ENCODE measurements at places on chromosomes 2 and 18.

DNA sequence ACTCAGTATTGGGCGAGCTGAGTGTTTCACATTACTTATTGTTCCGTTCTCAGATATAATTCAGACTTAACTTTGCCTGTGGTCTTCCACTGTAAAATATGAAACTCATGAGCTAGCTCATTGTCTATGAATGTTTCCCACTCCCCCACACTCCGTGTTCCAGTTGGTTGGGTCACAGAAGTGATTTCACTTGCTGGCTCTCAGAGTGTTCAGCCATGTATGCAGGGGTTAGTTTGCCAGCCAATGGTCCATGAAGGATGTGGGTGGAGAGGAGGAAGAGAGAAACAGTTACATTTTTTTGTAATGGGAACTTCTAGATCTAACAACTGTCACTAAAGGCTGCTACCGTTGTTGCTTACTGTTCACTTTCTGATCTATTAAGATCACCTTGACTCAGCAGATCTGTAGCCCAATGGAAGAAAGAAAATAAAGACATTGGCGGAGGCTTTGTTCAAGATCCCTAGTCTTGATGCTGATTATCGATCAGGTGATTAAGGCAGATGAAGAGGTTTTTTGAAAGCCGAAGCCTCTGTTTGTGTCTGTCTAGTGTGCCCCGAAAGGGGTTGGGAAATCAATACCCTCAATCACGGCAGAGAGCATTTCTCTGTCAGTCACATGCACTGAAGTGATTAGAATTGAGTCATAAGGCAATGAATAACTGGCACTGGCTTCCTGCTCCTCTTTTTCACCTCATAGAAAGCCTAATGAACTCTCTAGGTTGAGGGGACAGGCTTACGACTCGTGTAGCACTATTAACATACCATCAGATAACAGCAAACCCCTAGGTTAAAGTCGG lies 279.7 kb upstream of the FIGN start:
- DNase-seq, result no peak

DNA sequence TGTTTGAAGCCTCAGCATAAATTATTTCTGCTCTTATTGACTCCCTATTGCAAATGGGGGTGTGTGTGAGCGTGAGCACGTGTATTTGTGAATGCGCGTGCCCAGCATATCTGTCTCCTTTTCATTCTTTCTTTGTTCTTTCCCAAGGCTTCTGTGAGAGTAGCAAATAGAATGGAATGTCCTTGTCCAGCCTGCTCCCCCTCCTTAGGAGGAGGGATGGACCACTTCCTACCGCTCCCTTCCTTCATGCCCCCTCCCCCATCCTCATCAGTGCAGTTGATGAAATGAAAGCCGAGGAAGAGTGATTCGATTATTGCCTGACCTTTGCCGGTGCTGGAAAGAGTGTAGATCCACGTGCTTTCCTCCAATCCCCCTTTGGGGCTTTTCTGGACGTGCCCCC lies 102.0 kb downstream of the CPO start:
- DNase-seq, result no peak

DNA sequence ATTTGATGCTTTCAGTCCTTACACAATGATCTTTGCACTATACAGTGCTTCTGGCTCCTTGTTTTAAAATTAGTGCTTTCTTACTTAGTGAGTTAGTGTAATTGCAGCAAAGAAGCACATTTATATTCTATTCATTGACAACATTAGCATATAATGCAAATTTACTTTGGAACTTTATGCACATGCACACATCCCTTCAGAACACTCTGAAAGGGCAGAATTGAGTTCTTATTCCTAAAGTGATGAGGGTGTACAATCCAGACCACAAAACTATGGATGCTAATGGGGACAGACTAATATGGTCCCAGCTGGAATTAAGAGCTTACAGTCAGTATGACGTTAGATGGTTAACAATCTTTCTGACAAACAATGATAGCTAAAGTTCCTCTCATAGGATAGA lies 127.1 kb downstream of the RBMS1 start:
- DNase-seq, result no peak

DNA sequence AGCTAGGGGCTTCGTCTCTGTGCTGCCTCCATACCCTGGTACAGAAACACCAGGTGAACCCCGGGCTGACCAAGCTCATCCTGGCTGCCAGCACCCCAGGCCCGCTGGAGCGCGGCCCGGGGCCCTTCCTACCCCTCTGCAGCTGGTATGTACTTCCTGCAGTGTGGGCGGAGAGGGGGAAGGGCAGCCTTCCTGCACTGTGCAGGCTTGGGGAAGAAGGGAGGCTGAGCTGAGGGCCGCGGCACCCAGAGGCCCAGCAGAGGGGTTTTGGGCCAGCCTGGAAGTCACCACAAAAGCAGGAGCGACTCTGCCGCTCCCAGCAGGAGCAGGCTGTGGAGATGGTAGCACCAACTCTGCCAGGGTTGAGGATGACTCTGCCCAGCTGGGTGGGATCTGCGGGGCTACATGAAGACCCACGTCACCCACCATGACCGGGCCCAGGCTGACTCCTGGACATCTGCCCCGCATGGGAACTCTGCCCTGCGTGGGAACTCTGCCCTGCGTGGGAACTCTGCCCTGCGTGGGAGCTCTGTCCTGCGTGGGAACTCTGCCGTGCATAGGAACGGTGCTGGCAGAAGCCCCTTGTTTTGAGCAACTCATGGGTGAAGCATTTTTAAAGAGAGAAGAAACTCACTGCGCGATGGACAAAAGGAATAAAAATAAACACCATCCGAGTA lies 273.3 kb downstream of the NDUFA10 start:
- DNase-seq, result no peak

GRCh38 chr2:79041032-79041448 lies 15.5 kb downstream of the REG3G start:
- DNase-seq, result no peak

GRCh38 chr2:234425639-234426603 lies 71.0 kb downstream of the ARL4C start:
- no peak for DNase-seq

DNA sequence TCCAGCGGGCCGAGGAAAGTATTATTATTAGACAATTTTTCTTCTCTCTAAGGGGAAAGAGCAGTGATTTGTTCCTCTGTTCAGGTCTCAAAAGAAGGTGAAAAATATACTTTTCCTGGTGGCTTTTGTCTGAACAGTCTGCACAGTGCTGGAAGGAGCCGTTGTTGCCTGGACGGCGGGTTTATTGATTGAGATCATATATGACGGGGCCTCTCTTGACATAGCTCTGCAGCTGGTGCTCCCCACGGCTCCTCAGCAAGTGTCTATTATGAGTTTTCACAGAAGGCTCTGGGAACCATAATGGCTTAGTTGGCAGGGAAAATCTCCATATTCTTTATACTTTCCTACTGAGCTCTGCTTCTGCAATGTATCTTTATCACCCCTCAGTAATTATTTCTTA lies 42.9 kb downstream of the FSHR start:
- DNase-seq, result no peak

DNA sequence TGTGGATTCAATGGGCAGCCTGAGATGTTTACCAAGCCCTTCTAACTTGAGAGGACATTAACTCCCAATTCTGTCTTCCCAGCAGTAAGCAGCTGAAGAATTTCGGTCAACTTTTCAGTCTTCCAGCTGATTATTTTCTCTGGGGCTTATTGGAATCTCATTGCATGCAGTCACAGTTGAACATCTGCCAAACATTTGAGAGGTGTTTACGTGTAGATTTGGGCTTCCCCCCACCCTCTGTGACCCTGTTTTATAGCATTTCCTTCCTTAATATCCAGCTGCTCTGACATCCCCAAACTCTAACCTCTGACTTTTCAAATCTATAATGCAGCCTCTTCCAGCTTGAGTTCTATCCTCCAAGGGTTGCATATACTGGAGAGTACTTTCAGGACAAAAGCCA lies 16.5 kb upstream of the VIT start:
- DNase-seq, result no peak

GRCh38 chr2:216690853-216691741 lies 4.3 kb downstream of the IGFBP5 start:
- DNase-seq, result no peak

DNA sequence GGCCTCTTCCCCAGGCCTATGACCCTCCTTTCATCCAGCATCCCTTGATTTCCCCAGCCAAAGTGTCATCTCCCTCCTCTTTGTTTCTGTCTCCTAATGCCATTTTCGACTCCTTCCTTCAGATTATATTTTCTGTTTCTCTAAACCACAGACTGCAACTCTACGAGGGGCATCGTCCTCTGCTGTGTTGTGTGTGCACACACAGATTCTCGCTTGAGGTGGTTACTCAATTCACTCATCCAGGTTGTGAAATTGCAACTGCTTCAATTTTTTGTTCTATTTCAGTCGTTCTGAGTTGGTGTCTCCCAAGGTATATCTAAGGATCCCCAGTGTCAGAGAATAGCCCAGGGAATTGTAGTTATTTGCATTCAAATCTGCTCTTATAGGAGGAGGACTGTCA lies 113.5 kb upstream of the NDUFV2 start:
- no peak for DNase-seq

DNA sequence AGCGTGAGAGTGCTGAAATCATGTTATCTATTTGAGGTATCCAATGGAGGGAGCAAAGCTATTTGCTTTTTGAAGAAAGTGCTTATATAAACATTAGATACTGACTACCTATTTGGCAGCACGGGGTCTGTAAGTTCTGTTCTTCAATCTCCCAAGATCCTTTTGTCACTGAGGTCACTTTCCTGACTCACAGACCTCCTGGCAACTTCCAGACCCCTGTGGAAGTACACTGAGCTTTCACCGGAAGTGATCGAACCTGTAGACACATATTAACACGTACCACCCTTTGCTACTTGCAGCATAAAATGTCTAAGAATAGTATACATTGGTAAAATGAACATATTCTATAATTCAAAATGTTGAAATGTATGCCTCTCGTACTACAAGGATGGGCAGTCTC lies 452.6 kb upstream of the ST6GAL2 start:
- DNase-seq, result no peak

DNA sequence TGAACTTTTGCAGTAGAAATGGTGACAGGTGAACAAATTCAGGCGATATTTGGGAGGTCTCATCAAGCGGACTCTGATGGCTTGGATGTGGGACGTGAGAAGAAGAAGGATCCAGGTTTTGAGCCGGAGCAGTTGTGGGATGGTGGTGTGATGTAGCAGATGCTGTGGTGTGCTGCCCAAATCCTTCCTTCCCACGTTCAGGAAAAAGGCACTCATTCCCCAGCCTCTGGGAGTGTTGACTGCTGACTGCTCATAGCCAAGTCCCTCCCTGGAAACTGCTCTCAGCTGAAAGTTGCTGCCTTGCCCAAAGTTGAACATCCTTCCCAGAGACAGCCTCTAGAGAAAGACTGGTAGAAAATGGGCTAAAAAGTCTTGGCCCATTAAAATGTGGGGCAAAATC lies 890.3 kb upstream of the ACVR2A start:
- no peak for DNase-seq

DNA sequence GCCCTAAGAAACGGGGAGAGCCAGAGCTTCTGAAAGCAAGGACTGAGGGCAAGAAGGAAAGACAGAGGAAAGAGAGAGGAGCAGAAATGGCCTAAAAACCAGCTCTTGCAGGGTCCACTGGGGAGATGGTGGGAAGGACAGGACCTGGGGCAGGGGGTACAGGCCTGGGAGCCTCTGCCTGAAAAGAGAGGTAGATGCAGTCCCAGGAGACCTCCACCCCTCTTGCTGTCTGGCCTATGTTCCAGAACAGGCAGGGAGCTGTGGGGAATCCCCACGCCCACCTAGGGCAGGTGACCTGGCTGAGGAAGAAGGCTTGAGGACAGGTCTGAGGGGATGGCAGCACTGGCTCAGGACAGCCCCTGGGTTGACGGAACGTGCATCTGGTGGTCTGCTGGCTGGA lies 4.6 kb downstream of the CAPN13 start:
- DNase-seq, result no peak

- DNase-seq, result no peak
These were observed 40.5 kb upstream of the PAPOLG start for GRCh38 chr2:60715561-60715960.

- peak; percentile 1 for DNase-seq
These were observed 48.4 kb downstream of the GTF3C3 start for GRCh38 chr2:196750977-196751631.

Measured in stimulated activated CD8-positive, alpha-beta memory T cell treated with anti-CD3 and anti-CD28 coated beads, Interleukin-4, amount 100 ng/mL, for 1 hour (primary cell).